Left lung (tissue), 14 donors: ENCODE measurements at places on chromosomes 6 and 20. TPM values are rescaled to one million over a fixed set of nuclear protein-coding genes. Genes with fewer than 3 reads are reported as not detected.

The PRDM13 gene
- polyA plus RNA-seq, result not detected

The FAM83B gene
- 3.4 TPM for polyA plus RNA-seq

DNA sequence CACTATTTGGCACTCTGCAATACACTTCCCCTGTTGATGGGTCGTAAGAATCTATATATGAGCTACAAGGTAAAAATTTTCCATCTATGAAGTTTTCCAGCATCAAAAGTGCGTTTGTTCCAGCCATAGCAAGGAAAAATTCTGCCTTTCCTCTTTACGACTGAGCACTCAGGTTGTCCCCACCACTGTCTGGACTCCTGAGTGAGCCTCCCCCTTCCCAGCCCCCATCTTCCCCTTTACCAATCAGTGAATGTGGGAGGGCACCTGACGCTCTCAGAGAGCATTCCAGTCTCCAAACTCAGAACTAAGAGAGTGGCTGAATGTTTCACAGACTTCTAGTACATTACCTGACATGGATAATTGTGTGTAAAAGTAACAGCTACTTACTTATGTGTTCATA, at the start of gene ALDH8A1:
Gene ALDH8A1, minus strand, starts transcription at position 175 of the 400 bp plus-strand sequence. Its CDS starts 48 bp downstream, at position 127.
- DNase-seq, result no peak

The SIRPB2 gene
- 1.4 TPM for polyA plus RNA-seq

- no peak for DNase-seq
Observed at GRCh38 chr6:113645576-113645970, 211.6 kb upstream of the MARCKS start.

The BTNL2 gene
- 1.7 TPM for polyA plus RNA-seq

DNA sequence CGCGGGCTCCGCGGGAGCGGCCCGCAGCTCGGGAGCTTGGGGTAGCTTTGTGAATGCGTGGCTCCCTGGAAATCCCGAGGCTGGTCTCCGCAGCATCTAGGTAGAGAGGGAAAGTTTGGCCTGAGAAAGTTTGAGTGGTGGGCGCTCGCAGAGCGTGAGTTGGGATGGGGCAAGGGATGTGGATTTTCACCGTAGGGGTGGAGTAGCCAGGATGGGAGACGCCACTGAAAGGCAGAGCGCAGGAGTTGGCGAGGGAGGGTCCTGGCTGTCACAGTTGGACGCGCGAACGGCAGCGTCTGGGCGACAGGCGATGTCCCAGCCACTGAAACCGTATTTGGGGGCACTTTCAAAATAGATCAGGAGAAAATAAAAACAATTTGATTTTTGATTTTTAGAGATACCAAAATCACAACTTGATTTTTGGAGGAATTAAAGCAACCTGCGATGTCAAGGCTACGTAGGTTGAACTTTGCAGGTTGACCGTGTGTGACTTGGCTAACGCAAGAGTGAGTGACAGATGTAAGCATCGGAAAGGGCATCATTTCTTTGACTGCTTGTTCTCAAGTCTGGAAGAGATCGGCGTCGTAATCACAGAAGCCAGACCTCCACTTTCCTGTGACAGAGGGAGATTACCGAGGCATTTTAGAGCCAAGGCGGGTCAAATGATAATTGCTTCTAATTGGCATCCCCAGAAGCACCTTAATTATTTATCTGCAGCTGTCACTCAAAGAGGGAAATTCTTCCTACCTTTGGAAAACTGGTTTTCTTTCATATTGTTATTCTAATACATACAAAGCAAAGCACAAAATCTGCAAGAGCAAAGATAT, 646 bp downstream of the HEY2 start:
- DNase-seq, result no peak

- peak; percentile 3 for DNase-seq
Observed at GRCh38 chr6:108027594-108027993, 46.9 kb downstream of the OSTM1 start.

DNA sequence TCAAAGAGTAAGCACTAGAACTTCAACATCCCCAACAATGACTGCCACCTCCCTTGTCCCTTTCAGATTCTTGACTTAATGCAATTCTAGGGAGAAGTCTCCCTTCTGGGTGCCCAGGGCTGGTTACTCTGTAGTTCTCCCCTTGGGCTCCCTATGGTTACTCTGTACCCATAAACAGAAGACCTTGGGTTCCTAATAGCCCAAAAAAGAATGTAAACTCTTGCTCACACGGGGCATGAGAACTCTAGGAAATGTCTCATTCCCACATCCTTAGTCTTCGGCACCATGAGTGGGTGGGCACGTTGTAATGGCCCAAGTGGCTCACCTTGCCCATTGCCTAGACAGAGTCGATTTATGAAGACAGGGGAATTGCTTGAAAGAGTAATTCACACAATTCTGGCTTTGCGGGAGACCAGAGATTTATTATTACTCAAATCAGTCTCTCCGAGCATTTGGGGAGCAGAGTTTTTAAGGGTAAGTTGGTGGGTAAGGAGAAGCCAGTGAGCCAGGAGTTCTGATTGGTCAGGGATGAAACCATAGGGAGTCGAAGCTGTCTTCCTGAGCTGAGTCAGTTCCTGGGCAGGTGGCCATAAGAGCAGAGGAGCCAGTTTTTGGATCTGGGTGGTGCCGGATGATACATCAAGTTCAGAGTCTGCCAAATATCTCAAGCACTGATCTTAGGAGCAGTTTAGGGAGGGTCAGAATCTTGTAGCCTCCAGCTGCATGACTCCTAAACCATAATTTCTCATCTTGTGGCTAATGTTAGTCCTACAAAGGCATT, 61.2 kb upstream of the SIRPG start:
- DNase-seq, result no peak

DNA sequence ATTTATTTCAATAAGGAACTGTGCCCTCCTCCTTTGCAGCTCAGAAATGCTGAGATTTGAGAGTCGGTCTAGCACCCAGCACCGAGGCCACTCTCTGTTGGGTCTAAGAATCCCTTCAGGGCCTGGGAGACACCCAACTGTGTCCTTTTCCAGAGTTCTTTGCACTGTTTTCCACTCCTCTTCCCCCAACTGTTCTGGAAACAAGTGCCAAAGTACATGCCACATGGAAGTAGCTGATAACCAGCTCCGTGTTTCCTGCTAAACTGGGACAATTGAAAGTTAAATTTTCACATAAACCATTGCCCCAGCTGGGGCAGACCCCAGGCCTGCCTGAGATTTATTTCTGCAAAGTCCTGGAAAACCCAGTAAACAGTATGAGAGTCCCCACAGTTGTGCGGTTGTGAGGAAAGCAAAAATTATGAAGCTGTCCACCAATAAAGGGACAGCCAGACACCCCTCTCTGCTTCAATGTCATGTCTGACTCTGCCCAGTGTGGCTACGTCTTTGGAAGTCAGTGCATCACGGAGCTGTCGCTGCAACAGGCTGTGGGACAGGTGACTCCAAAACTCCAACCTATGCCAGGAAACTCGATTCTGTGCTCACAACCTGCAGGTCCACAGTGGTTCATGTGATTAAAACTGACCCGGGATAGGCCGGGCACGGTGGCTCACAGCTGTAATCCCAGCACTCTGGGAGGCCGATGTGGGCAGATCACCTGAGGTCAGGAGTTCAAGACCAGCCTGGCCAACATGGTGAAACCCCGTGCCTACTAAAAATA, 178.0 kb upstream of the AFDN start:
- DNase-seq, result no peak

DNA sequence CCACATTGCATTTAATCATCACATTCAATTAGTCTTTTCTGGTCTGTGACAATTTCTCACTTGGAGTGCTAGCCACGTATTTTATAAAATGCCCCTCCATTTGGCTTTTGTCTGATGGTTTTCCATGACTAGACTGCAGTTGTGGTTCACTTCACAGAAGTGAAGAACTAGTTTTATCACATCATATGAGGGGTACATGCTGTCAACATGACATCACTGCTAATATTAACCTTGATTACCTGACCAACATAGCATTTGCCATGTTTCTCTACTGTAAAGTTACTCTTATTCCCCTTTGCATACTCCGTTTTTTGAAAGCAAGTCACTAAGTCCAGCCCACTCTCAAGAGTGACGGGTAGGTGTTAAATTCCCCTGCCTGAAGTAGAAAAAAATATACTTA, 48.0 kb upstream of the COL10A1 start:
- DNase-seq, result no peak

The OPRL1 gene
- polyA plus RNA-seq, result 2.2 TPM

DNA sequence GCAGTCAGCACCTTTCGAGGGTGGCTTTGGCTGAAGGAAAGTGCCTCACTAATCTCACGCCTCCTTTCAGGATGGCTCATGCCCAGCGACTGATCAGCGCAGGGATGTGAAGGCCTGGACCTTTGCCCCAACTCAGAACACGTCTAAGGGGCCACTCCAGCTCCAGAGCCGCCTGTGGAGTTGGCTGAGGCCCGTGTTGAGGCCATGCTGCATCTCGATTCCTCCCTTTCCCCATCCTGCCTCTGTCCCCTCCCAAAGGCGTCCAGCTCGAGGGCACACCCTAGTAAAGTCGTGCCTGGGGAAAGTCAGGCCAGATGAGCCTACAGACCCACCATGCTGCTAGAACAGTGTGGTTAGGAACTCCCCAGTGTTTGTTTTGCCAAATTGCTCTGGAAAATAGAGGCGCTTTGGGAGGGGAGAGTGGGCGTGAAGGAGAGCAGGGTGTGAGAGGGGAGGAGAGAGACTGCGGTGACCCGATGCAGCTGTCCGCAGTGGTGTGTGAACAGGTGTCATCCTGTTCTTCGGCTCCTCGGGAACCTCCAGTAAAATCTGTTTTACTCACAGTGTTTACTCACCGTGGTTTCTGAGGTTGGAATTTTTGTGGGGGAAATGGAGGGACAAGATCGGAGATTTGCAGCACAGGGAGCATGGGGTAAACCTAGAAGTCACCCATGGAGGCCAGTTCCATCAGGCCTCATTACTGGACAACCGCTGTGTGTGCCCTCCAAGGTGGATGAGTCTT, 85.0 kb upstream of the PMEPA1 start:
- no peak for DNase-seq

GRCh38 chr6:26329763-26330511, 35.1 kb upstream of the BTN3A2 start:
- DNase-seq, result peak; percentile 55

DNA sequence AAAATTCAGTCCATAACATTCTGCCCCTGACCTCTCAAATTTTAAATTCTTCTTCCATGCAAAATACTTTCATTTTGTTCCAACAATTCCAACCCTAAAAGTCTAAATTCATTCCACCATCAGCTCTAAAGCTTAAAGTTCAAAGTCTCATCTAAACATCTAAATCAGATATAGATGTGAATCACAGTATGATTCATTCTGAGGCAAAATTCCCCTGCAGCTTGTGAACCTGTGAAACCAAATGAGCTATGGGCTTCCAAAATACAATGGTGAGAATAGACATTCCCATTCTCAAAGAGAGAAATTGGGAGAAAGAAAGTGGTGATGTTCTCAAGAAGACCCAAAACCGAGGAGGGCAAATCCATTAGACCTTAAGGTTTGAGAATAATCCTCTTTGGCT, 309.8 kb downstream of the HIVEP2 start:
- no peak for DNase-seq

- DNase-seq, result no peak
Observed at GRCh38 chr6:131651782-131652181, 14.7 kb downstream of the ENPP3 start.

The CLDN20 gene
- polyA plus RNA-seq, result 3.1 TPM

The MAS1 gene
- 0.02 TPM for polyA plus RNA-seq

GRCh38 chr6:91358986-91359385, 772.1 kb upstream of the MAP3K7 start:
- DNase-seq, result no peak

The C6orf15 gene
- polyA plus RNA-seq, result not detected

- DNase-seq, result no peak
Observed at GRCh38 chr6:106520711-106521401, 108.4 kb downstream of the RTN4IP1 start.

The RIPOR3 gene
- polyA plus RNA-seq, result 4.0 TPM

- no peak for DNase-seq
Observed at GRCh38 chr6:112027942-112028674, 25.8 kb upstream of the CCN6 start.

- no peak for DNase-seq
Observed at GRCh38 chr6:1063671-1064355, 248.1 kb upstream of the FOXQ1 start.

The HLA-DMB gene
- polyA plus RNA-seq, result 11.4 TPM

The GLP1R gene
- 0.85 TPM for polyA plus RNA-seq

- DNase-seq, result no peak
Observed at GRCh38 chr6:81465859-81466258, 286.6 kb downstream of the TENT5A start.

DNA sequence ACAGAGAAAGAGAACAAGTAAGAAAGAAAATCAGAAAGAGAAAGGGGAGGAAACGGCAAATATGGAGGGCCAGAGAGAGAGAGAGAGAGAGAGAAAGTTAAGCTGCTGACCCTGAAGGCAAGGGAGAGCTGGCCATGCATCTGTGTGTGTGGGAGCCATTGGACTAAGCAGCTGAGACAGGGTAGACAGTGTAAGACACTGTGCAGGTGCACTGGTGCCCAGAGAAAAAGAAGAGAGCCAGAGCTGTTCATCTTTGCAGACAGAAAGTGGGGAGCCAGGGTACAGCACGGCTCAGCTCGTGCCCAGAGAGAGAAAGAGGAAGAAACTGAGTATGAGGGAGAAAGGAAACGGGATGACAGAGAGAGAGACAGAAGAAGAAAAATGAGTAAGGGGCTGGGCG, 24.2 kb upstream of the ZNF318 start:
- no peak for DNase-seq

The SLC22A7 gene
- polyA plus RNA-seq, result 0.20 TPM

DNA sequence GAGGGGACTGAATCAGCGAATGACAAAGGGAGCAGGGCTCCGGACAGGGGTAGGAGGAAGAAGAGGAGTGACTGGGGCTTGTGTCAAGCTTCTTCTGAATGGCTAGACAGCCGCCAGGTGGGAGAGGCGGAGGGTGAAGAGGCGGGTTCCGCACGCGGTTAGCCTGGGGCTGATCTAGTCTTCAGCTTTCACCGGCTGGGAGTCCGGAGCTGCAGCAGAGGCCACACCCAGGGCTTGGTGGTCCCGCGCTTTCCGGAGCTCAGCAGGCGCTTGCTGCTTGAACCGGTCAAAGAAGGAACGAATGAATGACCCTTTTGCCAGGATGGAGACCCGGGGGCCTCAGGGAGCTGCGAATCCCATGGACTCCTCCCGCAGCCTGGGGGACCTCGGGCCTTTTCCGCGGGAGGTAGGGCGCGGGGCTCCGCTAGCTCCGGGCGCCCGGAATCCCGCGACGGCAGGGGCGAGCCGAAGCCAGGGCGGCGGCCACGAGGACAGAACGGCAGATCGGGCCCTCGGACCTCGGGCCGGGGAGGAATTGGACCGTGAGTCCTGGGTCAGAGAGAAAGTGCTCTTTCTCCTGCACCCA, at the start of gene C6orf141:
Gene C6orf141, plus strand, starts transcription at position 177 of the 586 bp plus-strand sequence. Its CDS starts 125 bp downstream, at position 302.
- DNase-seq, result peak; percentile 24

DNA sequence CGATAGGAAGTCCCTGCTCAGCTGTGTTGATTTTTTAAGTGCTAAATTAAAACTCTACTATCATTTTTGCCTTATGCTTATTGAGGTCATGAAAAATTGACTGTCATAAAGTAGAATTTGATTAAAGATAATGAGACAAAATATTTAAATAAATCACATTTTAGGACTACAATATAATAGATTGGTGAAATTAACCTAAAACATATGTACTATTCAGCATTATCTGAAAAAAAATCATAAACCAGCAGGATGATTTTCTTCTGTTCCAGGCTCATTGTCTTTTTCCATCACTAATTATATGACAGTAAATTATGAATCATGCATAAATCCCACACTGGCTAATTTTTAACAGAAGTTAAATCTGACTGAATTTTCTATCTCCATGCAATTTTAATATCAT, 373.6 kb upstream of the NRSN1 start:
- DNase-seq, result no peak

The TCF21 gene
- polyA plus RNA-seq, result 217 TPM

The SPTLC3 gene
- 14.4 TPM for polyA plus RNA-seq

The RARS2 gene
- 69.3 TPM for polyA plus RNA-seq

The CNKSR3 gene
- polyA plus RNA-seq, result 30.9 TPM

- DNase-seq, result no peak
Observed at GRCh38 chr6:142013875-142014495, 118.7 kb upstream of the GJE1 start.

The PRICKLE4 gene
- 4.5 TPM for polyA plus RNA-seq

- DNase-seq, result no peak
Observed at GRCh38 chr6:104604685-104605084, 255.0 kb downstream of the HACE1 start.
